ENCODE measurements at places on chromosomes 3 and 15.

DNA sequence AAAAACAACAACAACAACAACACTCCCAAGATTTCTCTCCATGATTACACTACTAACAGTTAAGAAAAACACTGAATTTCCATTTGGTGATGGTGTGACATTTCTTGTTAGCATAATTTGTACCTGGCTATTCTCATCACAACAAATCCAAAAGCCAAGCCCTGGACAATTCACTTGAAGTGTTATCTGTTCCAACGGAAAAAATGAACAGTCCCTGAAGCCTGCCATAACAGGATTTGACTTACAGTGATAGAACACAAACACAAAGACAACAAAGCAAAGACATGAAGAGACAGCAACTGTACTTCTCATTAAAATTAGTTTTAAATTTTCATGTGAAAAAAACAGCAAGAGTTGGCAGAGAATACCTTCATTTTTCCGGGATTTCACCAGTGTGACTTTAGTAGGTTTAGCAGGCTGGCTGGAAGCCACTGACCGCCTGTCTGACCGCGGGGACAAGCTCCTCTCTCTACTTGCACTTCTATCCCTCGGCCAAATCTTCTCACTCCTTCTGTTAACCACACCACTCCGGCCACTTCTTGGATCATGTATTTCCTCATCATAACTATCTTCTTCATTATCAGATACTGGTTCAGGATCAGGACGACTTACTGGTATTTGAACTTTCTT lies 56.3 kb downstream of the TJP1 start:
- no peak for DNase-seq

GRCh38 chr15:79208179-79208578 lies 74.3 kb upstream of the ANKRD34C start:
- DNase-seq = no peak

GRCh38 chr15:61853195-61853594 lies 207.1 kb downstream of the VPS13C start:
- DNase-seq = no peak

DNA sequence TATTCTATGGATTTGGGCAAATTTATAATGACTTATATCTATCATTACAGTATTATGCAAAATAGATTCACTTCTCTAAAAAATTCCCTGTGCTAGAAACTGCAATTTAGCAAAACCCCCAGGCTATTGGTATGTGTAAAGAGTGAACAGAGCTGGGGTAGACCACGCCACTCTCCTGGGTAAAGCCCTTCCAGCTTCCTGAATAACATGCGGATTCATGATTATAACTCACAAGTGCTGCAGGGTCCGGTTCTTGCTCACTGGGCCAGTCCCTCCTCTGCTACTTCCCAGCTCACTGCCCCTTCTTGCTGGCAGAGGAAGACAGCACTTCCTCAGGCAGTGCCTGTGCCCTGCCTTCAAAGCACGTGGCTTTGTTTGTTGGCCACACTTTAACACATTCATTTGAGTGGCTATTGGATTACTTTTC lies 4.1 kb downstream of the CD80 start:
- DNase-seq = peak; percentile 99

- no peak for DNase-seq
Observed at GRCh38 chr3:69560116-69560515, 174.2 kb upstream of the FRMD4B start.

- DNase-seq = no peak
Observed at GRCh38 chr3:167481164-167481563, 7.3 kb upstream of the SERPINI2 start.

- DNase-seq = no peak
Observed at GRCh38 chr3:157051591-157051990, 108.4 kb downstream of the CCNL1 start.

DNA sequence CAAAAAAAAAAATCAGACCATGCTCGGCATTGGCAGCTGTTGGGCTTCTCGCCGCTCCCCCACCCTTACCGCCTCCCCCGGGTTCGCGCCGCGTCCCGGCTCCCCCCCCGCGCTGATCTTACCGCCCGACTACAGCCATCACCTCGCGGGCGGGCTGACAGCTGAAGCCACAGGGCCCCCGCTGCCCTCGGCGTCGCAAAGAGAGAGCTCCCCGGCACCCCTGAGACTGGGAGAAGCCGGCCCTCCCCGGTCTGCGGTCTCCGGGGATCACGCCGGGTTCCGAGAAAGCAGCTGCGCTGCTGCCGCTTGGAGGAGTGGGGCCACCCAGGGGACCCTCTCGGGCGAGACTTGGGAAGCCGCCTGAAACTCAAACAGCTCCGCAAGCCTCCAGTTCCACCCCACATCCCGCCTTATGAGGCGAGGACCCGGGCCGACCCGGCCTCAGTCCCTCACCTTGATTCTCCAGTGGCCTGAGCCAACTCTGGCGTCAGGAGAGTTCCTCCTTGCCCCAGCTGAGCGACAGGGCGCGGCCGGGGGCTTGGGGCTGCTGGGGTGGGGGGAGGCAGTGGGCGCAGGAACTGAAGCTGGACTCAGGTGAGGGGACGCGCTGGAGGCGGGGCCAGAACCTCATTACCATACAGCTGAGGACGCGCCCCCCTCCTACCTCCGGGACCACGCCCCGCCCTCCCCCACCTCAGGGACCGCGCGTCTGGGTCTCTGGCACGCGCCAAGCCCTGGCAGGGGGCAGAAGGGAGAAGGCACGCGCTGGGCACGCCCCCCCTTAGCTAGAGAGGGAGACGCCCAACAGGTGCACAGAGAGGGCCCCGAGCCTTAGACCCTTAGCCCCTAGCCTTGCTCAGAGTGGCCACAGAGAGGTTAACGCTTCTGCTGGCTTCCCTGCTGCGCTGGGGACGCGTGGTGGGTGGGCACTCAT lies 1.0 kb upstream of the DLL4 start:
- DNase-seq = no peak

- DNase-seq = no peak
Observed at GRCh38 chr15:55132672-55133071, 64.1 kb downstream of the RSL24D1 start.

DNA sequence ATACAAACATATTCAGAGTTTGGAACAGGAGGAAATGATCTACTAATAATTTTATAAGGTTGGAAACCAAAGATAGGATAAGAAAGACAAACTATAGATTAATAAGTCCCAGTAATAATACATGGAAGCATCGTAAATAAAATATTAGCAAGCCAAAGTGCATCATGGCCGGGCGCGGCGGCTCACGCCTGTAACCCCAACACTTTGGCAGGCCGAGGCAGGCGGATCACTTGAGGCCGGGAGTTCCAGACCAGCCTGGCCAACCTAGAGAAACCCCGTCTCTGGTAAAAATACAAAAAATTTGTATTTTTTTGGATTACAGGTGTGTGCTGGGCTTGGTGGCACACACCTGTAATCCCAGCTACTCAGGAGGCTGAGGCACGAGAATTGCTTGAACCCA lies 14.9 kb downstream of the MUC4 start:
- no peak for DNase-seq

- DNase-seq = no peak
Observed at GRCh38 chr15:29538044-29538443, 268.4 kb upstream of the NSMCE3 start.

DNA sequence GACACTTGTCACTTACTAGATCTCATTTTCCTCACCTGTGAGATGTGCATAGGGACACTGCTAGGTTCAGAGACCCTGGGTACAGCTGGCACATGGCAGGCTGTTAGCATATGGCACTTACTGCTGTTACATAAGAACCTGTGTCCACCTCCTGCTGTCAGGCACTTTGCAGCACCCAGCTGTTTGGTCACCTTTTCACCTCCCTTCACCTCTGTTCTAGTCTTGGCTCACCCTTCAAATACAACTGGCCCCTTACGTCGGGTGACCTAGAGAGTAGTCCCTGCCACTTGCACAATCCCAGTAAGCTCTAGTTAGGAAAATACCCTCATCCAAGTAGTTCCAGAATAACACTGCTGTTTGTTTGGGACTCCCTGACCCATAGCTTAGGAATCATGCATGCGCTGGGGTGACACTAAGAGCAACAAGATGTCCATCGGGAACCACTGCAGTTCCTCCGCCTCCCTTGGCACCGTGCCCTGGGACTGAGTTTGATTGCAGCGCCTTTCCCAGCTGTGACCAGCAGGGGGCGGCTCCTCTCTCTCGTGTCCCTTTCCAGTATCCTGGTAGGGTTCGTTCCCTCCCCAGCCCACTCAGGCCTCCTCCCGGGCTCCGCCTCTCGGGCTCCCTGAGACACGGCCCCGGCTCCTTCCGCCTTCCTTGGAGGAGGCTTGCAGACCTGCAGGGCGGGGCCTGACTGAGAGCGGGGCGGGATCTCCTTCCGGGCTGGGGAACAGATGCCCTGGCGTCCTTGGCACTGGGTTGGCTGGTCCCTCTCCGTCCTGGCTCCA lies 78.6 kb downstream of the ABHD5 start:
- peak; percentile 94 for DNase-seq

DNA sequence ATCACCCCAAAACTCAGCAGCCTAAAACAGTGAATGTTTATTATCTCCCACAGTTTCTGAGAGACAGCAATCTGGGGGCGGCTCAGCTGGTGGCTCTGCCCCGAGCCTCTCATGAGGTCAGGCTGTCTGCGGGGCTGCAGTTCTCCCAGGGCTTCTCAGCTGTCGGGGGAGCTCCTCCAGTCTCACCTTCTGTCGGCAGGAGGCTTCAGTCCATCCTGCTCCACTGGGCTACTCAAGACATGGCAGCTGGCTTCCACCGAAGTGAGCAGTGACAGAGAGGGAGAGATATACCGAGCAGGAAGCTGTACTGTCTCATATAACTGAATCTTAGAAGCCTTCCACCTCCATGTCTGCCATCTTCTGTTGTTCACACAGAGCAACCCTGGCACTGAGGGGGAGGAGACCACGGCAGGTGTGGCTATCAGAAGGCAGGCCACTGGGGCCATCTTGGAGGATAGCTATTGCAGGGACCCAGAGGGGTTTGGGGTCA lies 72.8 kb upstream of the ITGA11 start:
- no peak for DNase-seq

- no peak for DNase-seq
Observed at GRCh38 chr3:187063286-187064121, 75.8 kb downstream of the RPL39L start.

DNA sequence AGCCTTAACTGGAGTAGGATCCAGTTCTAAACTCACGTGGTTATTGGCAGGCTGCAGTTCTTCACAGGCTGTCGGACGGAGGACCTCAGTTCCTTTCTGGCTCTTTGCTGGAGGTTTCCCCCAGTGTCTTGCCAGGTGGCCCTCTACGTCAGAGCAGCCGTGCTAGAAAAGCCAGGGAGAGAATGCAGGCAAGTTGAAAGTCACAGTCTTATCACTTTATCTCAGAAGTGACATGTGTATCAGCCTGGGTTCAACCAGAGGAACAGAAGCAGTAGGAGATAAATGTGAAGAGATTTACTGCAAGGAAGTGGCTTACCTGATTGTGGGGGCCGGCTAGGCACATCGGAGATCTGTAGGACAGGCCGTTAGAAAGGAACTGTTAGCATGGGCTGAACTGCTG lies 125.3 kb upstream of the BNIP2 start:
- DNase-seq = no peak

DNA sequence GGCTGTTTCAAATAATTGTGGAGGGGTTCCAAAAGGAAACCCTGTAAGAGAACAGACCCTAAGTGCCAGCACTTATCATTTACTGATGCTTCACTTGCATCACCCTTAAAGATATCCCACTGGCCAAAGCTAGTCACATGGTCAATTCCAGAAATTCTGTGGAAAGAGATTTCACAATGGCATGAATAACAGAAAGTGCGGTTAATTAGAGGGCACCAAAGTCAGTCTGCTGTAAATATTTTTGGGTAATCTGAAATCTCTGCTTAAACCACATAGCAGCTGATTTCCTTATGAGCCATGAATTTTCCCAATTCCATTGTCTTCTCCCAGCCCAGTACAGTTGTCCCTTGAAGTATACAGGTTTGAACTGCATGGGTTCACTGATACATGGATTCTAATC lies 346.1 kb downstream of the SI start:
- no peak for DNase-seq

All from suppressor macrophage treated with lipopolysaccharide for 1 hour (primary cell).